ENCODE measurements at places on chromosomes 4 and X. TPM values are rescaled to one million over a fixed set of nuclear protein-coding genes. Genes with fewer than 3 reads are reported as not detected.

DNA sequence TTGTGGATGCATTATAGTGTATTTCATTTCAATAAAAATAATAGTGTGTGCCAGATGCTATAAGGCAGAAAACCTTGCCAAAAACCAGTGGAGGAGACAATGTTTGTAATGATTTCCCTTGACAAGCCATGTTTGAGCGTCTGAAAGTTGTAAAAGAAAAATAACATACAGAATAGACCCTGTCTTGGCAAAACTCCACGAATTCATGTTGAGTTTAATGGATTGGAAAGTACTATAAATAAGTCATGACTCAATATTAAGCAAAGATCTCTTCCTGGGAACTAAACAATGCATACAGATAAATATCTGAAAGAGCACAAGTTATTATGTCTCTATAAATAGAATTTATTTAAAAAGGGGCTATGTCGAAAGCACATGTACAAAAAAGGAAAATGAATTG lies 543.5 kb downstream of the GABRG1 start:
- DNase-seq = no peak

DNA sequence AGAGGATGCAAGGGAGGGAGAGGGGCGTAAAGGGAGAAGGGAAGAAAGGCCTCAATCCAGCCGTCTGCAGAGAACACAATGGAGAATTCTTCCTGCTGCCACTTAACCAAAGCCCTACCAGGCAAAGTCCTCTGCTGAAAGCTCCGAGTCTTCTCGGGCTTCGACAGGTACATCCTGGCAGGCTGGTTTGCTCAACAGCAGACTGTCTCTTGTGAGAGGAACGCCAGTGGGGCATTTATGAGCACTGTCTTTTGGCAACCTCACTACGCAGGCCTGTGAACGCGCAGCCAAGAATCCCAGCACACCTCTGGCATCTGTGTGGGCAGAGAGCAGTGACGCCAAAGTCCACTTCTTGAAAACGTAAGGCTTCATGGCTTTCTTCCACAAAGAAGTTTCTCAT lies 207.5 kb upstream of the FAM9B start:
- DNase-seq = no peak

GRCh38 chr4:101037938-101038413 lies 309.4 kb downstream of the PPP3CA start:
- no peak for DNase-seq

GRCh38 chr4:27490315-27490714 lies 629.7 kb downstream of the STIM2 start:
- DNase-seq = no peak

- DNase-seq = no peak
Observed at GRCh38 chrX:109614951-109615350, 10.0 kb downstream of the KCNE5 start.

DNA sequence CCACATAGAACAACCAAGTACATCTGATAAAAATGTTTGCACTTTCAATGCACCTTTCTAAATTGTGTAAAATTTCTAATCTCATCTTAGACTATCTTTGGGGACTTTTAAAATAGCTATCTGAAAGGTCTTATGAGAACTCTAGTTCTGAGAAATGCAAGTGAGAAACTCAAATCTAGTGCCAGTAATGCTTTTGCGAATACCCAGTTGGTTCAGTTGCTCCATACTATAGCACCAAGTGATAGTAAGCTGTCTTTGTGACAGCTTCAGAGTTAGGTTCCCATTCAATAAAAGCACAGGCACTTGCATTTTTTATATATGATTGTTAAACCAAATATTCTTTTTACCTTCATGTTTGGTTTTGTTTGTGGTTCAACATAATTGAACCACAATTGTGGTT lies 4.5 kb upstream of the ITM2A start:
- no peak for DNase-seq

DNA sequence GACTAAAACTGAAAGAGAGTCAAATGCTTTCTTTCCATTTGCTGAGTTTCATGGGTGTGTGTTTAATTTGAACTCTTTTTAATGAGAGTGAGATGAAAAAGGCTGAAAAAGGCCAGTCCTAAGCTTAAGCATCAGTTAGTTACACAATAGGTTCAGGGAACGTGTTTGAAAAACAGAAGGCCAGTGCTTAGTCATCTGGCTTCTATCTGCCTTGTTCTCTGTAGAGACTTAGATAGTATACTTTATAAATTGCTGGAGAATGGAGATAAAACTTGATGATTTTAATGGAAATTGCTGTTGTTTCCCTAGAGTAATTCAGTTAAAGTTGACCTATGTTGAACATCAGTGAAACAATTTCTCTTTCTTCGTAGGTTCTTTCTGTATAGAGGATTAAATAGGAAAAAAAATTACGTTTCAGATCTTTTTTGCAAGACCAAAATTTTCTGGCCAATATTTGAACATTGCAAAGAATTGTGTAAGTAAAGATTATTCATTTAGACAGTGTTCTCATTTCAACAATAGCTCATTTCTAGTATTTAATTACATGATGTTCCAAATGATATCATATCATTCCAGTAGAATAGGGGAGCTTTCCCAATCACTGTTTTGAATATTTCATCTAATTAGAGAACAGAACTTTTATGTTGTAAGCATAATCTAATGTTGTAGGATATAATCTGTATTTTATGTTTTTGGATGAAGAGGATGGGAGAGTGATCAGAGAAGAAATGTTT lies 1088.8 kb downstream of the ADGRL3 start:
- no peak for DNase-seq

DNA sequence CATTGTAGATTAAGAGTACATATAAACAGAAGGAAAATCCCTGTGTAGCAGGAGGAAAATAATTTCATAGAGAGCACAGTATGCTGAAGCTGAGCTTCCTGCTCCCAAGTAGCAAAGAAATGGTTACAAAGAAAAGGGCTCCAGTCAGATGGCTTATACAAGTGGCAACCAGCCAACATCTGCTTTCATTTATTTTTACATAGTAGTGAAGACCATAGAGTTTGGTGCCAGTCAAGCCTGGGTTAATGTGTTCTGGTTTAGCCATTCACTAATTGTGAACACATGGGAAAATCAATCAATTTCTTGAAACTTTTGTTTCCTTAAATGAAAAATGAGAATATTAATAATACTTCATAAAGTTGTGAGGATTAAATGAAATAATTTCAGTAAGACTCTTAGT lies 111.3 kb upstream of the ELOVL6 start:
- DNase-seq = no peak

GRCh38 chr4:186074189-186074588 lies 5.2 kb downstream of the TLR3 start:
- DNase-seq = no peak

DNA sequence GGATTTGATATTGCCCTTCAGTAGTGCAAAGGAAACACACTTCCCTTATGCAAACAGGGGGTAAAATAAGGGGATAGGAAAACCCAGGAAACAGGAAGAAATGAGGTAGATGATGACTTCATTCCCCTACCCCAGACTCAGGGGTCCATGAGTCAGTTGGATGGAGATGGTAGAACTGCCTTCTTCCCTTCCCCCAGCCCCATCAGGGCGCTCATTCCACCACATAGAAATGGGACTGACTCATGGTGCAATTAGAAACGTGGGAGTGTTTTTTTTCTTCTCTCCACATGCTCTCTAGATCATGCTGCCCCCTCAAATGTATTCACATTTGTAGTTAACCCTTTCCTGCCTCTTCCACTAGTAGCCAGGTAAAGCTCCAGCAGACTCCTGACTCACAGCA lies 23.1 kb upstream of the ARMCX2 start:
- no peak for DNase-seq

- no peak for DNase-seq
Observed at GRCh38 chr4:147299205-147299604, 181.7 kb upstream of the EDNRA start.

GRCh38 chr4:40149960-40150385 lies 46.9 kb upstream of the RHOH start:
- peak; percentile 77 for DNase-seq

DNA sequence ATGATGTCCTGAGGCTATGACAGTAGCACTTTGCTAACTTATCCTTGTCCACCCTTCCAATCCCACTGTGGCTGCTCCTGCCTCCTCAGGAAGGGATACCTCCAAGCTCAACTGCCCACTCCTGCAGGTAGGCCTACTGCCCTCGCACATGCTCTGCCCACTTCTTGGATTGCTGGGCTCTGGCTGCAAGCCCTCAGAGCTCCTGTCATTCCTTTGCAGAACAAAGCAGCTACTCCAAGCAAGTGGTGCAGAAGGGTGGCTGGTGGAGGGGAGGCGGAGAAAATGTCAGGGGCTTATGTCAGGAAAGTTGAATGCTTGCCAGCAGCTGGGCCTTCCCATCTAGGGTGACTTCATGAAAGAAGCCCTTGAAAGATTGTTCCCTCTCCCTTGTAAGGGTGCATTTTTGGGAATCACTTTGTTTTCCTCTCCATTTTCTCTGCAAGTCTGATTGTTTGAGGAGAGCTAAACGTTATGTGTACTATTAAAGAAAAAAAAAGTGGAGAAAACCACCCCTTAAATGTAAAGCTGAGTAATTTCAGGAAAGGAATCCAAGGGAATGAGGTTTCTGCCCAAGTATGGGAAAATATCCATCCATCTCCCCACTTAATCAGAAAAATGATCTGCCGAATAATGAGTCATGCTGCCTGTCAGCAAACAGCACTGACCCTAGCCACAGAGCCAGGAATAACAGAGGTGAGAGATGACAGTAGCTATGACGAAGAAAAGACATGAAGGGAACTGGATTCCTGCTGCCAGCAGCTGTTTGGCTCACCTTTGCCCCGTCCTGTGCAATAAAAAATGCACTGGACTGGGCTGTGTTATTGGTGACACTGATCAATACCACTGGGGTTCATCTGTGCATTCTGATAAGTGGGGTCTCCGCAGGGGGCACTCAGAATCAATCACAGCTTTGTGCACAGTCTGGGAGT lies 102.0 kb downstream of the RTL5 start:
- DNase-seq = no peak

DNA sequence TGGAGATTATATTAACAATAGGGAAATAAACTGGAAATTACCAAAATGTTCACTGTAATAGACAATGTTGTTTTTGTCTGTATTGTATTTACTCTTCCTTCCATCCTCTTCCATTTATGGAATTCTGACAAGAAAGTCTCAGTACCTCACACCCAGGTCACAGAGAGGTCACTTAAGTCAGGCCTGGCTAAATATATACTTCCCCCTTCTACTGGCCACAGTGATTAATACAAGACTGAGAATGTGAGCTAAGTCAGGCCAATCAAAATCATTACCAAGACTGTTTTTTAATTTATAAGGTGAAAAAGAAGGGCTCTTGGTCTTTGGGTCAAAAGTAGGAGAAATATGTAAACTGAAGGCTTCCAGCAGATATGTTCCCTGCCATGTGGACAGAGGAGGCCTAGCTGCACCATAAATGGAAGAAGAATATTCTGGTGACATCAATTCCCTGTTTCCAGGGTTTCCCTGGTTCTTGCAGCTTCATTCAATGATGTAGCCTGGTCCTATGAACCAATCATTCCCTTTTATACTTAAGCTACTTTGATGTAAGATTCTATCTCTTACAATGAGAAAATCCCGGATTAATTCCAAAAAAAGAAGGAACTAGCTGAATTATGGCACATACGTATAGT lies 64.3 kb downstream of the LRBA start:
- DNase-seq = no peak

DNA sequence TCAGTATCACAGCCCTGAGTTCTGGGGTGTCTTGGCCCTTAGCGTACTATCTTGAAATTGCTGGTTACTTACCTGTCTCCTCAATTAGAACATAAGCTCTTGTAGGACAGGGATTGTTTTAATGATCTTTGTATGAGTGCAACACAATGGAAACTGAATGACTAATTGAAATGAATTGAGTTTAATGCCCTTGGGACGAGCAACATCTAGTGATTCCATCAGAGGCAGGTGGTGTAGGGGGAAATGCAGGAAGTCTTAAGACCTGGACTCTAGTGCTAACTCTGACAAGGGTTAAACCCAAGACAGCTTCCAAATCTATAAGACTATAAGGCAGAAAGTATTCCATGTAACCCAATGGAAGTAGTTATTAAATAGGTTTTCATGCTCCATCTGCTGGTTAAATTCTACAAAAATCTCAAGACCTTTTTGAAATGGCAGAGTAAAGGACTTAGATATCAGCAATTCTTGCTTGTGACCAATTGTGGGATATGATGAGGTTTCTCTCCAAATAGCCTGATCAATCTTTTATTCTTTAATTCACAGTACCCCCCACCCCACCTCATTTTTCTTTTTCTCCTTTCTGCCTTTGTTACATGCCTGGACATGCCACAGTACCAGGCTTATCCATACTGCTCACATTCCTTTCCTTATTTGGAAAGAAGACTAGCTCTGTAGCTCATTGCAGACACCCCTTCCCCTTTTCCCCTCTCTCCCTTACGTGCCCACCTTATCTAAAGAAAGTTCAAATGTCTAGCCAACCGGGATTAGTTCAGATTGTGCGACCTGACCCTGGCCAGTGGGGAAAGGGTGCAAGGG lies 340.8 kb downstream of the PAPSS1 start:
- DNase-seq = no peak

DNA sequence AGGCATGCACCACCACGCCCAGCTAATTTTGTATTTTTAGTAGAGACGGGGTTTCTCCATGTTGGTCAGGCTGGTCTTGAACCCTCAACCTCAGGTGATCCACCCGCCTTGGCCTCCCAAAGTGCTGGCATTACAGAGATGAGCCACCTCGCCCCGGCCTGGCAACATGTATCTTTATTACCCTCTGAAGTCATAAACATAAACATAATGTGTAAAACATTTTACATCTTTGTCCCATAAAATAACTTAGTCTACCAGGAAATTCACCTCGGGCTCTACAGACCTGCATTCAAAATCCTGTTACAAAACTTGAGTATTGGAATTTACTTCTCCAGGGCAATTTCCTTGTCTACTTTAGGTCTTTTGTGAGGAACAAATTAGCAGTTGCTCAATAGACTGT lies 68.1 kb upstream of the DUSP21 start:
- DNase-seq = no peak

DNA sequence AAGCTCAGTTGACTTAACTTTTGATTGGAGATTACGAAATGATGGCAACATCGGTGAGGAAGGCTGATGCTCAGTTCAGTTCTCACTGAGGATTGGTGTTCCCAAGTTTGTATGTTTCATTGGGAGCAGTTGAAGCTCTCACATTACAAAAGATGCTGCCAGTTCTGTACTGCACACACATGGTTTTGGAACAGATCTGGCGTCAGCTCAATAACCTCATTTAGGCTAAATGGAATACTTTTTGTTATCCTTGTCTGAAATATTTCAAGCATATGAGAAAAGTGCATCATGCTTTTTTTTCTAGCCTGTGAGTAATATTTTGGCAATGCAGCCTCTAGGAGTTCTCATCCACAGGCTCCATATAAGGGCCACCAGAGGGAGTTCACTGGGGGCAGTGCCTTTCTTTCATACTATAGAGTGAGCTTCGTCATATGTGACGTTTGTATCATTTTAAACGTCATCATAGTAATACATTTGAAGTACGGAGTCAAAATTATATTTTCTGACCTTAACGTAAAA lies 4.1 kb downstream of the ENPEP start:
- DNase-seq = no peak

The TRIML2 gene
- not detected for total RNA-seq

The GRK4 gene
- total RNA-seq = 14.5 TPM

The RBM3 gene
- total RNA-seq = 194 TPM

The THAP9 gene
- total RNA-seq = 3.9 TPM

The FAM236C gene
- not detected for total RNA-seq

The MAGEC1 gene
- not detected for total RNA-seq

The IGSF1 gene
- total RNA-seq = 0.33 TPM

The AFM gene
- total RNA-seq = 0.33 TPM
